ENCODE measurements at places on chromosomes 1 and 21.

DNA sequence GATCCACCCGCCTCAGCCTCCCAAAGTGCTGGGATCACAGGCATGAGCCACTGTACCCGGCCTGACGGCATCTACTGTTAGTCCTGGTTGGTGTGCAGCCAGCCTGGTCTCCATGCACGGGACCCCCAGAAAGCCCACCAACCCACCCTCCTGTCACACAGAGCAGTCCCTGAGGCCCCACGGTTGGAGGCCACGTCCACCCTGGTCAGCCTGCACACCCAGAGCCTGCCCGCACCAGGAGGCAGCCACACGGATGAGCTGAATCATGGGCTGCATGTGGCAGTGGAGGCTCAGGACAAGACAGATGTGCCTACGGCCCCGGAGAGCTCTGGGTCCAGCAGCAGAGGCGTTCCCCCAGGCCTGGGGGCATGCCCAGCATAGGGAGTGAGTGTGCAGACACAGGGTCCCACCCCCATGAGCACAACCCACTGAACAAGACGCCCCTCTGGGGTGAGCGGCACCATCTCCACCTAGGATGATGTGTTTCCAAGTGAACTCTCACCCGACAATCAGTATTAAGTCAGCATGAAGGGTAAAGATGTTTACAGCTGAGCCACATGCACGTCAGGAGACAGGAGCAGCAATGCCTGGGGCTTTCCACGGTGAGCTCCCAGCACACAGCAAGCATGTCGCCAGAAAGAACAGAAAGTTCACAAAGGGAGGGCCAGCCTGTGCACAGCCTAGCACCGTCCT, 102.1 kb downstream of the WDR4 start:
- DNase-seq: no peak

DNA sequence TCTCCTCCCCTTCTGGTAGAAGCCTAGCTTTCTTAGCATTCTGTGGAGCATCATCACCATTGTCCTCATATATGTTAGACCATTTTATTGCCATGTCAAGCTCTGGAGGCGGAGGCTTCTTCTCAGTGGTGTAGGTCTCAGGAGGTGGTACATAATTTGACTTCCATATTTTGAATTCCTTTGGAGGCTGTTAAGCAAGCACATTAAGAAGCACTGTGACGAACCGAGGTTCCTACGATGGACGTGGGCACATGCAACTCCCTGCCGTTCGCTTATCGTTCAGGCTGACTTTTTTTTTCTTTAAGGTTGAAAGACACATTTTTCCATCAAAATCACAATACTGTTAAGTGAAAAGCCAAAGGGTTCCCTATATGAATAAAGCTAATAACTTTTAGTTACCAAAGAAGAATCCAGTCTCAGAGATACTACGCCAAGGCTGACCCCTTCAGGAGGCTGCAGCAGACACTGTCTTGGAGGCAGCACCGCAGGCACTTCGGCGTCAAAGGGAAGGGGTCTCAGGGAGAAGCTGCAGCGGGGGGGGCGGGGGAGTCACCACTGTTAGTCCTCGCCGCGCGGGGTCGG, 835 bp downstream of the C1orf52 start:
- peak; percentile 16 for DNase-seq

- no peak for DNase-seq
Observed at GRCh38 chr21:45064618-45065399, 9.6 kb upstream of the ADARB1 start.

DNA sequence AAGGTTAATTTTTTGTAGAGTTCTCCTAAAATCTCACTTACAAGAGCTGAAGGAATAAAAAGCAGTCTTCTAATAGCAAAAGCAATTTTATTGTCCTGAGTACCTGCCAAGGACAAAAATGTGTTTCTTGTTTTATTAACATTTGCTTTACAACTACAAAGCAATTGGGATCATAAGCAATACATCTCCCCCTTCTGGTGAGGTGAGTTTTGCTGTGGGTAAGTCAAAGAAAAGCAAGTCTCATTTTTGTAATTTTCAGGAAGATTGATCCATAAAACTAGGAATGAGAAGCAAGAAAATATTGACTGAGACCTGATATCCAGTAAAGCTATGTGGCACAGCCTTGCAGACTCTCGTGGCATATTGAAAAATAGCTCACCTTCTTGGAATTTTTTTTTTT, 2162.7 kb downstream of the NCAM2 start:
- DNase-seq: no peak

DNA sequence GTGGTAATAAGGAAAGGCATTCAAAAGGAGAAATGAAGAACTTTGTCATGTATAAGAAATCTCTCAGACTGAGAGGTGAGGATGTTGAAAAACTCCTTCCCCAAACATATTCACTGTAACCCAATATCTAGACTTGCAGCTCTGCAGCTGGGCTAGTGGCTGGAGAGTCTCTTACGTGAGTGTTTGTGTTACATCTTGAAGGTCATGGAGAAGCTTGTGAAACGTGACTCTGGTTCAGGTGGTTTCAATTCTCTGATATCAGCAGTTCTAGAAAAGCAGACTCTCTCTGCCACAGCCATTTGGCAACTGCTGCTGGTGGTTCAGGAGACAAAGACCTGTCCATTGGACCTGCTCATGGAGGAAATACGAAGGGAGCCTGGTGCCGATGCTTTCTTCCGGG, 55.0 kb upstream of the EPHA8 start:
- DNase-seq: no peak

GRCh38 chr1:1889847-1890505, 911 bp downstream of the GNB1 start:
- DNase-seq: no peak

- no peak for DNase-seq
Observed at GRCh38 chr1:203210988-203211387, 18.5 kb downstream of the CHIT1 start.

GRCh38 chr21:15514073-15514946, 215.5 kb upstream of the USP25 start:
- peak; percentile 20 for DNase-seq

- DNase-seq: no peak
Observed at GRCh38 chr1:96842215-96842614, 120.6 kb downstream of the PTBP2 start.

DNA sequence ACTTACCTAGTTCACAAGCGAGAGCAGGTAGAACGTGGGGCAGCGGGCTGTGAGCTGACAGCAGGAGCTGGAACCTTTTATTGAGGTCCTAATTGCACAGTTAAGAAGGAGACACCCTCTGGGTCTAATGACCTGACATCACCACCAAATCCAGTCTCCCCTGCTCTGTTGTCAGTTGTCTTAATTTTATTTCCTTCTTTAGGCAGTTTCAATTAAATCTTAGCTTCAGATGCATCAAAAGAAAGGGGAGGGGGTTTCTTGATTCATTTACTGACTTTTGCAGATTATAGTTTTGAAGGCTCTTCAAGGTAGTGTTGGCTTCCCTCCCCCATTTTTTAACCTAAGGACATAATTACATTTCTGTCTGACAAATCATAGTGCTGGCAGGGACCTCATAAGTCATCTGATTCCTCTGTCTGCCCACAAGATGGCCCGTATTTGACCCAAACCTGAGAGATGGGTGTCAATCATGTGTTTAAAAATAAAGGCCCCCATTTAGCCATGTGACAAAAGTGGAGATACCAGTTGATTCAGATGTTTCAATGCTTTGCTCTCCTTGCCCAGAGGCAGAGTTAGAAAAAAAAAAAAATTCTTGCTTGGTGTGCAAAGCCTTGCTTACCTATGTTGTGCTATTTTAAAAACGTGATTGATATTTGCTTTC, at the start of gene TCHHL1:
TCHHL1 (minus strand) TSS at position 51 of the 661 bp plus-strand sequence. CDS start 921 bp downstream, outside the sequence.
- no peak for DNase-seq

DNA sequence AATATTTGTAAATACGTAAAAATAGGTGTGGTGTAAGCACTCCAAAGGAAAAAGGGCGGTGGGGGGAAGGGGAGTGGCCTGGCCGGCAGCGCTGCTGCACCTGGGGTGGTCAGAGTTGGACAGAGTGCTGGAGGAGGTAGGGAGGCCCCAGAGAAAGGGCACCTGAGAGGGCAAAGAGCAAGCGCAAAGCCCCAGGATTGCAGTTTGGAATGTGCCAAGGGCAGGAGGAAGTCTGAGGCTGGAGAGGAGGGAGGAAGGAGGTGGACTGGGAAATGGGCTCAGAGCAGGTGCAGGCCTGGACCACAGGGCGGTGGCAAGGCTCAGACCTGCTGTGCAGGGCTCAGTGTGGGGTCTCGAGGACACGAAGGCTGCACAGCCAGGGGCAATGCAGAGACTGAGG, 30.6 kb downstream of the LDLRAP1 start:
- no peak for DNase-seq
